MM.1S (cell line): ENCODE measurements at places on chromosomes 11 and 22.

DNA sequence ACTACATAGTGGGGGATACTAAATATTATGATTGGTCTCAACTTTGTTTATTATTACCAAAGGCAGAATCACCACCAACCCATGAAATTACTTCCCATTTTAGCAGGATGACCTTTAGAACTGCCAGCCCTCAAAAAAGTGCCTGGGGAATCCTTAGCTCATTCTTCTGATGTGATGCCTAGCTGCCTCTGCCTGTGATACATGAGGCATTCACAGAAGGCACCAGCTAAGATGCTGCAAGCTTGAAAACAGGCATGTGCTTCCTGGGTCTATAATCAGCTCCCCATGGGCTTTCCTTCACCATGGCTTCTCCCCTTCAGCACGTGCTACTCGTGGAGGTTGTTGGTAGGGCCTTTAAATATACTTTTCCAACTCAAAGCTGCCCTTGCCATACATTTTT lies 50.4 kb upstream of the ARHGAP20 start:
- DNase-seq: no peak

- DNase-seq: no peak
Measured at GRCh38 chr11:112200252-112200651, 24.9 kb downstream of the BCO2 start.

- DNase-seq: no peak
Measured at GRCh38 chr22:29998627-29999384, 81.5 kb upstream of the HORMAD2 start.

- no peak for DNase-seq
Measured at GRCh38 chr11:60455531-60456042, at the start of gene MS4A1. Gene MS4A1, plus strand, starts transcription at chr11:60455847. Its CDS starts 6,528 bp downstream, at chr11:60462375.

- DNase-seq: no peak
Measured at GRCh38 chr11:46916286-46917108, 1.9 kb downstream of the LRP4 start.

GRCh38 chr22:30077279-30077880 lies 2.9 kb upstream of the HORMAD2 start:
- no peak for DNase-seq

DNA sequence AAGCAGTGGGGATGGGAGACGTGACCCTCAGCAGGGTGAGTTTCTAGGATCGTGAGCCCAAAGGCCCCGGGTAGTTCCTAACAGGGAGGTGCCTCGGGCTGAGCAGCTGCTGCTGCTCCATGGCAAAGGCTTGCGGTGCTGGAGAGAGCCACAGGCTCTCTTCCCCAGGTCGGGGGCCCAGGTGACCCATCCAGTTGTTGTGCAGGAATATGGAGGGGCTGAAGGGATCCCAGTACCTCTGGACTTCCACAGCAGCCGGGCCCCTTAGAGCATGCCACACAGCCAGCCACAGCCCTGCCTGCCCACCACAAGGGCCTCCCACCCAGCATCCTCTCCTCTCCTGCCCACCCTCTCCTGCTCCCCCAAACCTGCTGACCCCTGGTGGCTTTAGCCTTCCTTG lies 49.3 kb downstream of the BUD13 start:
- DNase-seq: no peak

GRCh38 chr11:12315024-12315423 lies 62.3 kb upstream of the PARVA start:
- DNase-seq: no peak

GRCh38 chr11:102411142-102411541 lies 41.4 kb downstream of the TMEM123 start:
- DNase-seq: no peak

GRCh38 chr11:43548916-43549315 lies 131.6 kb upstream of the HSD17B12 start:
- no peak for DNase-seq

DNA sequence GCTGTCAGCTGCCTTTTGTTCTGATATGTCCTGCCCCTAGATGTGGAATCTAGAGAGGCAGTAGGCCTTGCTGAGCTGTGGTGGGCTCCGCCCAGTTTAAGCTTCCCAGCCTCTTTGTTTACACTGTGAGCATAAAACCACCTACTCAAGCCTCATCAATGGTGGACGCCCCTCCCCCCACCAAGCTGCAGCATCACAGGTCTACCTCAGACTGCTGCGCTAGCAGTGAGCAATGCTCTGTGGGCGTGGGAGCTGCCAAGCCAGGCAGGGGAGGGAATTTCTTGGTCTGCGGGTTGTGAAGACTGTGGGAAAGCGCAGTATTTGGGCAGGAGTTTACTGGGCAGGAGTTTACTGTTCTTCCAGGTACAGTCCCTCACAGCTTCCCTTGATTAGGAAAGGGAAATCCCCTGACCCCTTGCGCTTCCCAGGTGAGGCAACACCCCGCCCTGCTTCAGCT lies 98.5 kb downstream of the SMCO4 start:
- DNase-seq: no peak

GRCh38 chr22:37940698-37941376 lies 12.6 kb downstream of the C22orf23 start:
- no peak for DNase-seq

DNA sequence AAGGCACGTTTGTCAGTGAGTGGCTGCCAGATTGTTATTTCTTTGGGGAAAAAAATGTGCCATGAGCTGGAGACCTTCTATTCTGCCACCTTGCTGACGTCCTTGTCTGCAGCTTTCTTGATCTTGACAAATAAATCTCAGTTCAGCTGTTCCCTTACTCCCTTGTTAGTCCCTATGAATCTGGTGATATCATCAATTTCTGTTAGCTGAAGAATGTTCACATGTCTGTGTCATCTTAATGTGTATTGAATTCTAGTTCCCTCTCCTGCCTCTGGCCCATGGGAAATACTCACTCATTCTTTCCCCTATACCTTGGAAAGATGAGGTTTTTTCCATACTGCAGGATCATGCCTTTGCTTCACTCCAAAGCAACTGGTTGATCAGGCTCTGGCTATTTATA lies 649.9 kb upstream of the API5 start:
- no peak for DNase-seq

GRCh38 chr22:44855855-44856254 lies 103.5 kb downstream of the ARHGAP8 start:
- DNase-seq: no peak

DNA sequence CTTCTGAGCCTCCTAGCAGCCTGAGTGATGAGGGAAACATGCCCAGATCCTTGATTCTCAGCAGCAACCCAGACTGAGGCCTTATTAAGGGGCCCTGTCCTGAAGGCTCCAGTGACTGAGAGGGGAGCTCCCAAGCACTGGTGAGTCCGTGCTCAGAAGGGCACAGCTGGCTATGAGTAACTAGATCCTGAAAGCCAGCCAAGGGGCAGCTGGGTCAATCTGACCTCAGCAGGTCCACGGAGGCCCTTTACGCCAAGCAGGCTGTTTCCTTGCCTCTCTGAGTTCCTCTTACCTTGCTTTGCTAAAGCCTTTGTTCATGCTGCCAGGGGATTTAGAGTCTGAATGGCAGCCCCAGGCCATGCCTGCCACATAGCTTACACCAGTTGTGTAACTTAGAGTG lies 19.3 kb upstream of the MIEF1 start:
- DNase-seq: no peak

- DNase-seq: no peak
Measured at GRCh38 chr11:13030857-13031256, 21.7 kb downstream of the RASSF10 start.

DNA sequence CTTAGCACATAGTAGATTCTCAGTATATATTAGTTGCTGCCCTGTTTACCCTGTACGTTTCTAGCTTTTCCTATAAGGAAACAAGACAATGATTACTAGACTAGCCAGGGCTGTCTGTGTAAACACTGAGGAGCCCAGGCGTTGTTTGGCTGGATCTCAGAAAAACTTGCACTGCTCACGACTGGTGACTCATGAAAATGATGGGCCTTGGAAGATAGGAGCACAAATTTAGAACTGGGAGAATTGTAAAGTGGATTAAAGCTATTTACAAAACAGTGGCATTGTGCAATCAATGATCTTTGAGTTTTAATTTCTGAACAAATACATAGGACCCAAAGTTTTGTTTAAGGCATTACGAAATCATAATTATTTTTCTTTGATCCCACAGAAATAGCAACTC lies 276.9 kb downstream of the FAM76B start:
- no peak for DNase-seq

GRCh38 chr22:39618996-39619530 lies 48.5 kb downstream of the CACNA1I start:
- no peak for DNase-seq

DNA sequence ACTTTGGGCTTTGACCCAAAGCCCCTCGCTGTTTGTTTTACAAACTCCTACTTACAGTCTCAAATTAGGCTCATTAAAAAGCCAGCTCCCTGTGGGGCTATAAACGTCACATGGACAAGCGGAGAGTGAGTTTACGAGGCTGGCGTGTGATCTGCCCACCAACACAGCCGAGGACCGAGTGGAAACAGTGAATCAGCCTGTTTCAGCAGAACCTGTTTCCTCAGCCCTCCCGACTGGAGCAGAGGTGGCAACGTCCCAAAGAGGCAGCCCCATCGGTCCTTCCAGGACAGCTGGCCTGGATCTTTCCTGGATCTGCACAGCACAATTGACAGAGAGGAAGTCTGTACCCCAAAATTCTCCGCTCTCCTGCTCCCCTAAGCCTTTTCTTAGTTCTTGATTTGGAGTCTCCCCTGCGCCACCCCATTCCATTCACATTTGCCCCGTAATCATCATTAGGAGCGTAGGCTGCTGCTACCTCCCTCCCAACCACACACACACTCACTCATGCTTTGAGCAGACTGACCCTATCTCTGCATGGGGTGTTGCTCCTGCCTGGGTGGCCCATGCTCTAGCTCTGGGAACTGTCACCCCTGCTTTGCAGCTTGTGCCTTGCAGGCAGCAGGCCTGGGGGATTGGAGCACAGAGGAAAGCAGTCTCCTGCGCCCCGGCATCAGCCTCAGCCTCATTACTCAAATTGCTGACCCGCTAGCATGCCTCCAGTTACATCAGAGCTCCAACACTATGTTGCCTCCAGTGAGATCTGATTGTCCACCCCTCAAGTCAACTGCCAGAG lies 117.8 kb downstream of the NAT10 start:
- no peak for DNase-seq

DNA sequence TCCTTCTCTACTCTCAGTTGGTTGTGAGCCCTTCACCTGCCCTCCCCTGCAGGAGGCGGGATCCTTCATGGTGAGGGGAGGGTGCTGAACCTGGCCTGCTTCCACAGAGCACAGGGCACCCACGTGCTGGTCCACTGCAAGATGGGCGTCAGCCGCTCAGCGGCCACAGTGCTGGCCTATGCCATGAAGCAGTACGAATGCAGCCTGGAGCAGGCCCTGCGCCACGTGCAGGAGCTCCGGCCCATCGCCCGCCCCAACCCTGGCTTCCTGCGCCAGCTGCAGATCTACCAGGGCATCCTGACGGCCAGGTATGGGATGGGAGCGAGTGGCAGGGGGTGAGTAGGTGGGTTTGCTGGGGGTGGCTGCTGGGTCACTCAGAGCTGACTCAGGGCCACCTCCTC lies 6.3 kb downstream of the SSH3 start:
- no peak for DNase-seq

GRCh38 chr22:29512031-29512430 lies 32.0 kb downstream of the NEFH start:
- DNase-seq: no peak

GRCh38 chr22:40819599-40820140 lies 524 bp upstream of the SLC25A17 start:
- DNase-seq: peak; percentile 19

DNA sequence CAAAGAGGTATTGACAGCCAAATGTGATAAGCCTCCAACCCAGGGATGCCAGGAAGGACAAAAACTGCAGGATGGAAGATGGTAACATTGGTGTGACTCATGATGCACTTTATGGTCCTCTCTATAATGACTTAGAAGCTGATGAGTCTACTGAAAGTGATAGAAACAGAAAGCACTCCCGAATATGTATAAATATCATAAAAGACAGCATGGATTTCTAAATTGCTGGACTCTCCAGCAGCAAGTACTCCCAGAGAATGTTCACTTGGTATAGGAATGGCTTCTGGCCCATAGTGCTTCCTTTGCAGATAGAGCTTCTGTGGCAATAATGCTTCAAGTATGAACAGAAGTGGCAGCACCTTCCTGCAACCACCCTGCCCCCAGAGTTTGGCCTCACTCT lies at the start of gene OR52B2:
Gene OR52B2 (minus strand): TSS at position 101 of the 400 bp plus-strand sequence. CDS start 0 bp downstream, at position 101.
- no peak for DNase-seq

GRCh38 chr22:49720279-49720959 lies 107.3 kb downstream of the BRD1 start:
- DNase-seq: no peak

DNA sequence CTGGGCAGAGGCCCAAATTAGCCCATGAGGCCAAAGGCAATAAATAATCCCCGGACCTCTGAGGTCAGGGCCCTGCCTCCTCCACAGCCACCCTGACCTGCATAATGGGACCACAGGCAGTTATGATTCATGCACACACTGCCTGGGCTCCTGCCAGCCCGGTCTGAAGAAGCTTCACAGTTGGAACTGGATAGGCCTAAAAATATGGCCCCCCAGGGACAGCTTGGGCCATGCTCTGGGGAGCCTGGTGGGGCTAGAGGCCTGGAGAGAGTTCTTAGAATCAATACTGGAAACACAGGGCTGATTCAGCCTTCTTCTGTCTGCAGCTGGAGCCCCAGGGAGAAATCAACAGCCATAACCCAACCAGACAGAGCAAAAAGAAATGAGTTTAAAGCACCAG lies 112.8 kb upstream of the CADM1 start:
- DNase-seq: no peak

GRCh38 chr22:29257751-29258181 lies 10.0 kb downstream of the RHBDD3 start:
- DNase-seq: no peak

- peak; percentile 67 for DNase-seq
Measured at GRCh38 chr22:24521791-24522245, 26.7 kb downstream of the UPB1 start.

GRCh38 chr22:45673482-45674175 lies 2.0 kb downstream of the ATXN10 start:
- no peak for DNase-seq

GRCh38 chr11:132008226-132008625 lies 637.8 kb downstream of the NTM start:
- no peak for DNase-seq

GRCh38 chr11:9004183-9004926 lies 554 bp upstream of the NRIP3 start:
- no peak for DNase-seq

GRCh38 chr11:122331079-122331478 lies 215.1 kb upstream of the BLID start:
- no peak for DNase-seq

- peak; percentile 56 for DNase-seq
Measured at GRCh38 chr11:19259487-19260345, 19.0 kb upstream of the E2F8 start.
